ENCODE measurements at places on chromosomes 13 and 19.

DNA sequence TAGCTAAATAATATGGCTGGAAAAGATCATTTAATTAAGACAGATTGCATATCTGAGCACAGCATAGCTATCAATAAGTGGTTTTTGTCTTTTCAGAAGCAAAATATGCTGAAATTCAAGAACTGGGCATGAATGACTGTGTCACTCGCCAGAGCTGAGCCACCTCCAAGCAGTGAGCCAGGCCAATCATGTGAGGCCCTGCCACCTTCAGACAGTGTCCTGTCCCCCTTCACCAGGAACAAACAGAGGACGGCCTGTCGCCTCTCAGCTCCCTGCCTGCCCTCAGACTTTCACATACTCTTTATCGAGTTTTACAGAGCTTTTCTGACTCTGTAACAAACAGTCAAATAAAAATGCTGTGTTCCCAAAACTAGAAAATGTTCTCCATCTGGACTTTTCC, 171.0 kb upstream of the TSC22D1 start:
- no peak for DNase-seq

DNA sequence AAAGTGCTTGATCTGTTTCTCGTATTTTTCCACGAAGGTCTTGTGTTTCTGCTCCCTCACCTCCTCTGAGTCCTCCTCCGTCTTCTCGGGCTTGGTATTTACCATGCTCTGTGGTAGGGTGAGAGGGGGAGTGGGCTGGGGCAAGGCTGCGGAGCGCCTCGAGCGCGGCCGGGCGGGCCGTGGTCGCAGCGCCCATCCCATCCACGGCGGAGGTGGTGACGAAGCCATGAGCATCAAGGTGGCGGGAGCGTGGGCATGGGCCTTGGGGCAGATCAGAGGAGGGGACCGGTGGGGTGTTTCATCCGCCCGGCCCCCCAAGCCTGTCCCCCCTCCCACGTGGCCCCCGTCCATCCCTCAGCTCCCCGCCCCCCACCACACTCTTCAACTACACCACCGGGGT, 7.9 kb downstream of the CDC37 start:
- no peak for DNase-seq

GRCh38 chr13:30216111-30216510, 91.2 kb downstream of the KATNAL1 start:
- no peak for DNase-seq

DNA sequence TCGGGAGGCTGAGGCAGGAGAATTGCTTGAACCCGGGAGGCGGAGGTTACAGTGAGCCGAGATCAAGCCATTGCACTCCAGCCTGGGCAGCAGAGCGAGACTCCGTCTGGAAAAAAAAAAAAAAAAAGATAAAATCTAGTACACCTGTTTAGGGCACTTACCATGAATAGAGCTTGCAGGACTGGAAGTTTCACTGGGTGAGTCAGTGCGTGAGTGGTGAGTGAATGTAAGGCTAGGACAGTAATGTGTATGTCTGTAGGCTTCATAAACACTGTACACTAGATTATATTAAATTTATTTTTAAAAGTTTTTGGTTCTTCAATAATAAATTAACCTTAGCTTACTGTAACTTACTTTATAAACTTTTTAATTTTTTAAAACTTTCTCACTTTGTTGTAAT, 22.9 kb downstream of the PPP5C start:
- no peak for DNase-seq

- DNase-seq: no peak
Measured at GRCh38 chr13:60519496-60519895, 122.5 kb downstream of the TDRD3 start.

- DNase-seq: peak; percentile 76
Measured at GRCh38 chr13:25686831-25687470, 315.2 kb downstream of the ATP8A2 start.
